Amniotic epithelial cell (primary cell): ENCODE measurements at places on chromosomes 3 and 15.

DNA sequence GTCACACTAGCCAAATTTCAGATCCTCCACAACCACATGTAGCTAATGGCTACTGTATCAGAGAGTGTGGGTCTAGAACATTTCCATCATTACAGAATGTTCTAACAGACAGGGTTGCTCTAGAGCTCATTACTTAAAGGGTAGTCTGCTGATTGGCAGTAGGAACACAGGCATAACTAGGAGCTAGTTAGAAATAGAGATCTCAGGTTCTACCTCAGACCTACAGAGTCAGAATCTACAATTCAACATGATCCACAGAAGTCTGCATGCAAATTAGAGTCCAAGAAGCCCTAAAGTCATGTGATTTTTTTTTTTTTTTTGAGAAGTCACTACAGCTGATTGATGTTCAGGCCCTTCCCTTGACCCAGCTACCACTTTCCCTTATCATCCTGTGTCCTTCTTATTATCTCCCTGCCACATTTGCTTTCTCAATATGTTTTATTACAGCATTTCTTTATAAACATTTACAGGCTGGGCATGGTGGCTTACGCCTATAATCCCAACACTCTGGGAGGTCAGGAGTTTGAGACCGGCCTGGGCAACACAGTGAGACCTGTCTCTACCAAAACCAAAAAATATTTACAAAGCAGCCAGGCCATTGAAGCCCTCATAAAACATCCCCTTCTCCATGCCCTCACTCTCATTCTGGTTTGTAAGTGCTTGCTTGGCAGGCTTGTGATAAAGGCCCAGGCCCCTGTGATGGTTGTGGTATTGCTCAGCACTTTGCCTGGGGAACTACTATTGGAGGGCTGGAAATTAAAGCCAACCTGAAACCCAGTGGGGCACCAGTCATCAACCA, 3.8 kb upstream of the ABHD5 start:
- DNase-seq, result peak; percentile 32

DNA sequence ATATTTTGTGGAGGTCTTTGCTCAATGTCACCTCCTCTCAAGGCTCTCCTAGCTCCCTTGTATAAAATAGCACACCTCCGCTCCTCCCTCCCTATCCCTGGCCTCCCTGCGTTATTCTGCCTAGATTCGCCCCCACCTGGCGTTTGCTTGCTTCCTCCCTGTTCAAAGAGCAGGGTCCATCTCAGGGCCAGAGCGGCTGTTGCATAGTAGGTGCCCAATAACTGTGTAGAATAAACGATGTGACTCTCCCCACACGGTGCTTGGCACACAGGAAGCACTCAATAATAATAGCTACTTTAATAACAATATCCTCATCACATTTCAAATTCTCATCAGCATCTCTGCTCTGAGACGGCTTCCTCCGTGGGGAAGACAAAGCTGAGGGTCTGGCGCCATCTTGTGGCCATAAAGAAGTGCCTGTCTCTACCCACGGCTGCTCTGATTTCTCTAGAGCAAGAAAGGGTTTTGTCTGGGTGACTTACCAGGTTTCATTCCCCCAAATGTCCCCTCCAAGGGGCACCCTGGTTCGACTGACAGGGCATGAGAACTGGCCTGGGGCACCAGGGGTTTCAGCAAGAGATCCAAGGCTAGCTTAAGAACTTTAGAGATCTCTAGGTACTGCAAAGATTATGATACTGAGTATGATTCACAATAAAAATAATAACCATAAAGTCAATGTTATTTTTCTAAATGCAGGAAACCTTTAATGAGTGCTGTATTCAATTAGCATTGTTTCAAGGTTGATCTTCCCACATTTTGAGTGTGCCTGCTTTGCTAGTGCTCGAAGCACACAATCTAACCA, 16.1 kb downstream of the CD276 start:
- DNase-seq, result peak; percentile 60

GRCh38 chr3:146449076-146449475, 20.3 kb downstream of the PLSCR2 start:
- no peak for DNase-seq

- DNase-seq, result no peak
Measured at GRCh38 chr15:66126031-66126441, 127.5 kb downstream of the MEGF11 start.

DNA sequence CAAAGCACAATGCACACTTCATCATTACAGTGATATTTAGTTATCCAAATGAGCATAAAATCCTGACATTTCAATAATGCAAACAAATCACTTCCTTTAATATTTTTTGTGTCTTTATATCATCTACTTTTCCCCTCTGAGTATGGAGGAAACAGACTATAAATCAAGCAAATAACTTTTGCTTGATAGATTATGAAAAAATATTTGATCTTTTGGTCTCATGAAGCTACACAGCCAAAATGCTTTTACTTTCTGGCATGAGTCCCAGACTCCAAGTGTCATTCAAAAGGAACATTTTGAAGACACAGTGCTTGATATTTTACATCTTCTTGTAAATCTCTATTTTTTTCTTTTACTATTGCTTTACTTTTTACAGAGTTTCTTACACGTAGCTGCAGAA, 215.3 kb upstream of the ROBO1 start:
- no peak for DNase-seq

GRCh38 chr15:68536331-68537095, 42.3 kb upstream of the CORO2B start:
- DNase-seq, result peak; percentile 95

DNA sequence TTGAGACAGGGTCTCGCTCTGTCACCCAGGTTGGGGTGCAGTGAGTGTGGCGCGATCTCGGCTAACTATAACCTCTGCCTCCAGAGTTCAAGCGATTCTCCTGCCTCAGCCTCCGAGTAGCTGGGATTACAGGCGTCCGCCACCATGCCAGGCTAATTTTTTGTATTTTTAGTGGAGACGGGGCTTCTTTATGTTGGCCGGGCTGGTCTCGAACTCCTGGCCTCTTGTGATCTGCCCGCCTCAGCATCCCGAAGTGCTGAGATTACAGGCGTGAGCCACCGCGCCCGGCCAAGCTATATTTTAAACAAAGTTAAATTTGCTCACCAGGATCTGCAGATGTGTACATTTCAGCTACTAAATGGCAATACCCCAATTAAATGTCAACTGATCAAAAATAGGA, 1.1 kb upstream of the C3orf38 start:
- DNase-seq, result no peak

DNA sequence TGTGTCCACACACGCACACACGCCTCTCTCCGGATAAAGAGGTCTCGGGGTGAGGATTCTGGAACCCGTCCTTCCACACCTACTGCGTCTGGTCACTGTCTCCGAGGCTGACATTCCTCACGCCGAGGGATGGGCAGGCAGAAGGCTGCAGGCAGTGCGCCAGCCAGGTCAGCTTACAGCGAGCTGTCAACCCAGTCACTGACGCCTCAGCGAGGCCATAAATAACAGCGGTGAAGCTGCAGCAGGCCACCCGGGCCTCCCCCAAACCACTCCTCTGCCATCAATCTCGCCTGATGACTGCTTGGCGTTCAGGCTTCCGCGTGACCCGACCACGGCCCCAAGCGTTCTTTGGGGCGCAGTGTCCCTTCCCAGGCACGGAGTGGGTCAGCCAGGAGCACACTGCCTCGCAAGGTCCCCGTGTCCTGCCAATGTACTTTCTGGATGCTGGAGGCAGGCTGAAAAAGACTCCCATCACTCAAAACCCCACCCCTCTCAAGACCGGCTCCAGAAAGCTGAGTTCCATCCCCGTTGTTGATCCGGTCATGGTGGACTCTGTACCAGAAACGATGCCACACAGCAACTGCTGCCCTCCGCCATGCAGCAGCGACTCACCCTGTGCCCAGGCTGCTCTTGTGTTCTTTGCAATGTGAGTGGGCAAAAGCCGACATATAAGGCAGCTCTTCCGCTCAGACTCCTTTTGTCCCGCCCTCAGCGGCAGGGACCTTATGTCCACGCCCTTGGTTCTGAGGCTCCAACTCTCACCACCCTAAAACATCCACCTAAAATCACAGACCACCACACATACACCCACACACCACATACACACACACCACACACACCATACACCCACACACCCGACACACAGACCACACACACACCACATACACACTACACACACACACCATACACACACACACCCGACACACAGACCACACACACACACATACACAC, 27.1 kb downstream of the CPN2 start:
- peak; percentile 75 for DNase-seq
